ENCODE measurements at places on chromosomes 11 and 22.

- no peak for DNase-seq
These were observed 54.8 kb upstream of the PITPNB start for GRCh38 chr22:27973846-27974245.

DNA sequence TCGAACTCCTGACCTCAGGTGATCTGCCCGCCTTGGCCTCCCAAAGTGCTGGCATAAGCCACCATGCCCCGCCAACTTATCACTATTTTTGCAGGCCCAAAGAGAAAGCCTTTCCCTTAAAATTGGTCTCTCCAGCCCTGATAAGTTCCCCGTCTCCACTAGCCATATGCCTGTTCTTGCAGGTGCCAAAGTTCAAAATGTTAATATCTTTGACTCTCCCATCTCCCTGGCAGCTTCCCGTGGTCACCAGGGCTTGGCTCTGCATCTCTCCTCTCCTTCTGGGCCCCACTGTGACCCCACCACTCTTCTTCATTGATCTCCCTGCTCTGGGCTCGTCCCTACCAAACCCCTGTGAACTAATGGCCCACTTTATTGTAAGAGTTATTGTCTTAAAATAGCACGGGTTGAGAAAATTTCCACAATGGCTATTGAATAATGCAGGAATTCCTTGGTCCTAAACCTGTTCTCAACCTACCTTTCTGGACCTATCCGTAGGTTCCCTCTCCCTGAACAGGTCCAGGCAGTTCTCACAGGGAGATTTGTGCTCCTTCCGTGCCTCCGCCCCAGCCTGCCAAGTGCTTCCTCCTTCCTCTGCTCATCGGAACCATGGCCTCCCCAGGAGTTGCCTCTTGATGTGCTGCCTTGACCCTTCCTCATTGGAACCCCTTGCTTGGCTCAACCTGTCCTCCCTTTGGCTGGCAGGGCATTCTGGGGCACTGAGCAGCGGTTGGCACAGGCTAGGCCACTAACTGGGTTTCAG lies 147.5 kb downstream of the DSCAML1 start:
- no peak for DNase-seq

DNA sequence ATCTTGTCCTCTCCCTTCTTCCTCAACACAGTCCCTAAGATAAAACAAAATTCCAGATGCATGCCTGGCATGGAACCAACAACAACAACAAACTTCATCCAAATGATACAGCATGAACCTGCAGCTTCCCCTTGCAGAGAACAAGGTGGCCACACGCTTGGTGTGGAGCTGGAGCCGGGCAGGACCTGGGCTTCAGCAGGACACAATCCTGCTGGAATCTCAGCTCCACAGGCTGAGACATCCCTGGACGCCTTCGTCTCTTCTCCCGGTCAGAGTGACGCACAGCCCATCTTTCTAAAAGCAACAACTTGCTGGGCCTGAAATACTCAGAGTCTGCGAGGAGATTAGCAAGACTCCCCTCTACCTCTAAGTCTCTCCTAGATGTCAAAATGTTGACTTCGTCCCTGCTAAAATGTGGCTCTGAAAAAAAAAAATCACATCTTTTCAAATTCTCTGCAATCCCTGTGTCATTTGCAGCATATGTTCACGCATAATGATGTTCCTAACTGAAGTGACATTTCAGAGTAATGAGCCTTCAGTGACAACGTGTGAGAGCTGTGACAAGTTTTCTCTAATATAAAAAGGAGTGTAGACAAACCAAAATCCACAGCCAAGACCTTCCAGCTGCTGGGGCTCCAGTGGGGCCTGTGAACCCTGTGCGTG lies 1232.3 kb downstream of the TBC1D22A start:
- no peak for DNase-seq

DNA sequence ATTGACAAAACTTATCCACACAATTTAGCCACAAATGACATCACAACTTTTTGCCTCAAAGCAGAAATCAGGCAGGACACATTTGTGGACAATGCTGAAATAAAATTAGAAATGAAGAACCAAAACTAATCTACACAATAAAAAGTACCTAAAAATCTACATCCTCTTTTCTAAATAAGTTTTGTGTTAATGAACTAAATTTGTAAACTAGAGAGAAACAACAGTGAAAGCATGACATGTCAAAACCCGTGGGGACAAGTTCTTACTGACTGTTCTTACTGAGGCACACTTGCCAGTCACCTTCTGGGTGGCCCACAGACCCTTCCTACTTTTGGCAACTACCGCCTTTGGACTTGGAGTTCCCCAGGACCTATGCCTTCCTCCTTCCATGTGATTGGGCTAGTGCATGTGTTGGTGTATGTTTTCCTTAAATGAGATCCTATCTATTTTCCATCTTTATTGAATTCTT lies 60.7 kb upstream of the MUC15 start:
- DNase-seq = no peak

GRCh38 chr22:42179616-42180015 lies 49.0 kb upstream of the CYP2D6 start:
- DNase-seq = no peak

- DNase-seq = no peak
These were observed 31.7 kb upstream of the TMEM135 start for GRCh38 chr11:87006035-87006434.
